Left kidney (tissue), 8 donors: ENCODE measurements at places on chromosomes 2 and 18. TPM values are rescaled to one million over a fixed set of nuclear protein-coding genes. Genes with fewer than 3 reads are reported as not detected.

DNA sequence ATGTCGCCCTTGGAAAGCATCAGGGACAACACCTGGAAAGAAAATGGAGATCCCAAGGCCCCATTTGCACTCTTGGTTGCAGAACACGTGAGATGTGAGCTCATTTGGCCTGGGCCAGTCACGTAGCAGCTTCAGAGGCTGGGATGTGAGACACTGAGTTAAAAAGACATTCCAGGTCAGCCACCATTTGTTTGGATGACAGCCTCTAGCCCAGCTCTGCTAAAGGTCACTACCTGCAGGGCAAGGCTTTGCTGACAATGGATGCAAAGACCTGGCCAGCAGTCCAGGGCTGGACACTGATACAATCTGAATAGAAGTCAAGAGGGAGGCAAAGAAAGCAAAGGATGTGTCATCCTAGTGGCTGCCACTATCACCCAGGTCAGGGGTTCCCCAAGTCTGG is 83.9 kb upstream of the LRPPRC start:
- no peak for DNase-seq

- no peak for DNase-seq
These were observed 738.1 kb upstream of the NXPH2 start for GRCh38 chr2:139518321-139518720.

GRCh38 chr2:237977380-237977779 is 10.6 kb downstream of the UBE2F start:
- DNase-seq, result no peak

GRCh38 chr18:73023975-73024374 is 156.2 kb upstream of the NETO1 start:
- DNase-seq, result no peak

GRCh38 chr18:53541924-53542323 is 682.5 kb downstream of the MBD2 start:
- no peak for DNase-seq

DNA sequence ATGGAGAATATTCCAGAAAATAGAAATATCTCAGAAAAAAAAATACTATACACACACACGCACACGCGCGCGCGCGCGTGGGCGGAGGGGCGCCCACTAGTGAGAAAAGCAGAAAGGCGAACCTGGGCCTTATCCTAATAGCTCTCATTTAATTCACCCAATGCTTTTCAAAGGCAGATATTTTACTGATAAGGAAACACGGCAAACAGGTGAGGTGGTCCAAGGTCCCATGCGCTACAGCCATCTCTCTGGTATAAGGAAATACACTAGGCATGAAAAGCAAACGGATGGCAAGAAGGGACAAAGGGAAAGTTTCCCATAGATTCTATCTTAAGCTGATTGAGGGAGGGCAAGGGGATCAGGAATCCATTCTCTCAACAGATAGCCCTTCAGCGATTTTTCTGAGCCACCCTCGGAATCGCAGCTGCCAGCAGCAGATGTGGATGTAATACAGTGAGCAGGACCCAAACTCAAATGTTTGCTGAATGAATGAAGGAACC is 136.7 kb downstream of the TMEM247 start:
- peak; percentile 27 for DNase-seq

UGT1A8 gene
- not detected for polyA plus RNA-seq

OTOS gene
- polyA plus RNA-seq, result not detected

DNA sequence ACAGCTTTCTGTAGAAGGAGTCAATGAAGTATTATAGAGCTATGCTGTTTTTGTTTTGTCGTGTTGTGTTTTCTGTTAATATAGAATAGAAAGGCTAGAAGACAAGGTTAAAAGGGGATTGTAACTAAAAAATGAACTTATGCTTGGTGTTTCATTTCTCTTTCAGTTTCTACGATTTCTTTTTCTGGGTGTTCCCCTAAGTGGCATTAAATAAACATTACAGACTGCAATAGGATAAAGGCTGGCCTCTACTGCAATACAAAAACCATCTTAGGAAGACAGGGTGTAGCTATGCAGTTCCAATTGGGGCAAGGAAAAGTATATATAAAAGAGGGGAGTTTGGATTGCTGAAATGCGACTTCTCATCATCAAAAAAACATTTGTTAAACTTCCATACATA is 1609.7 kb upstream of the ACVR2A start:
- no peak for DNase-seq

C18orf54 gene
- polyA plus RNA-seq, result 15.8 TPM

RGPD3 gene
- polyA plus RNA-seq, result 0.12 TPM

DNA sequence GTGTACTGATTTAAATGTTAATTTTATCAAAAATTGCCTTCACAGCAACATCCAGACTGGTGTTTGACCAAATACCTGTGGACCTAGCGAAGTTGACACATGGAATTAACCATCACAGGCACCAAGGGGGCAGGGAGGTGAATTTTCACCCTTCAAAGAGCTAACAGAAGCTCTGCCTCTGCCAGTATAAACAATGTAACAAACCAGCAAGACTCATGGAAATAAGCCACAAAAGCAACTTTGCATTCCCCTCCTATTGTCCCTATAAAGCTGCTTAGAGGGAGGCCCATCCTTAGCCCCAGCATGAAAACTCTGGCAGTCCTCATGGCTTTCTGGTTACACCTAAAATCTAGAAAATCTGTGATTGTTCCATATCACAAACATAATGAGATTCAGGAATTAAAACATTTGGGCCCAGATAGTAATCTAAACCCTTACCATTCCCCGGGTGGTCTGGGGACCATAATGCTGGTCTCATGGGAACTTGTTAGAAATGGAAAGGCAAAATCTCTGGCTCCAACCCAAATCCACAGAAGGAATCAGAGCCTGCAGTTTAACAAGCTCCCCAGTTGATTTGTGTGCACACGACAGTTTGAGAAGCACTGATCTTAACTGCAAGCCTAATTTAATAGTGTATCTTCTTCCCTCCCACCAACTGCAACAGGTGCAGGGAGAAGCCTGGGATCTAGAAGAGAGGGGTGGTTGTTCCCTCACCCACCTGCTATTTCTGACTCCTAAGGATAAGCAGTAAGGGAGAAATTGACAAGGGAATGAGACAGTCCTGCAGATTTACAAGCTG is 23.1 kb downstream of the SERPINB11 start:
- DNase-seq, result peak; percentile 18

DNA sequence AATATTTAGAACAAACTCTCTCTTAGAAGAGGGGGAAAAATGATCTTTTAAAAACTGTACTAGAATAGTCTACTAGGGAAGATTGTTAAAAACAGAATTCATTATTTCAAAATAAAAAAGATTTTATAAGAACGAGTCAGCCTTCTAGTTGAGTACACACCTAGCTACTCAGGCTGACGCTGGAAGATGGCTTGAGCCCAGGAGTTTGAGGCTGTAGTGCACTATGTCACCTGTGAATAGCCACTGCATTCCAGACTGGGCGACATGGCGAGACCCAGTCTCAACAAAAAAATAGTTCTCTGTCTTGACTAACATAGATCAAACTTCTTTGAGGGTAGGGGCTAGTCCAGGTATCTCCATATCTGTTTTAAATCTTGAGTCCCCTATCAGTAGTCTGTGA is 33.9 kb downstream of the ERLEC1 start:
- DNase-seq, result no peak

GRCh38 chr2:178441426-178441825 is 9.5 kb downstream of the PRKRA start:
- DNase-seq, result no peak
